ENCODE measurements at places on chromosomes 2 and 18. TPM values are rescaled to one million over a fixed set of nuclear protein-coding genes. Genes with fewer than 3 reads are reported as not detected.

The HS1BP3 gene
- 19.5 TPM for total RNA-seq

GRCh38 chr2:224195925-224196571 lies 157.0 kb upstream of the SERPINE2 start:
- DNase-seq, result no peak

GRCh38 chr2:119606674-119607073 lies 62.4 kb downstream of the CFAP221 start:
- no peak for DNase-seq

DNA sequence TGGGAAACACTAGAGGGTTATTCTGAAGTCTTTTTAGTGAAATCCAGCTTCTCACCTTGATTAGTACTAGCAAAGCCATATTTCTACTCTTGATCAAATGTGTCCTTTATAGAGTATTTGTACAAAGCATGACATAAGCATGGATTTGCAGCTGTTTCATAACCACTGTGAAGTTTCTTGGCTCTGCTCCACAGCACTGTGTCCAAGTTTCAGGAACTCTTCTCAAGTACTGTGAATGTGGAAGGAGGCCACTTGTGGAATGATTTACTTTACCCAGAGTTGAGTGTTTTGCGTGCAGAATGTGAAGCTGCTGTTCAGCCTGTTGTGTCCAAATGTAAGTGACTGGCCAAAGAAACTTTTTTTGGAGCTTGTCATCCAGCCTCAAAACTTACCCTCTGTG lies 16.2 kb upstream of the MAPRE2 start:
- DNase-seq, result peak; percentile 88

The CNOT9 gene
- 20.3 TPM for total RNA-seq

- DNase-seq, result no peak
Observed at GRCh38 chr2:130875935-130876334, 39.2 kb downstream of the ARHGEF4 start.

- DNase-seq, result no peak
Observed at GRCh38 chr2:28855193-28855592, 14.9 kb downstream of the TRMT61B start.

DNA sequence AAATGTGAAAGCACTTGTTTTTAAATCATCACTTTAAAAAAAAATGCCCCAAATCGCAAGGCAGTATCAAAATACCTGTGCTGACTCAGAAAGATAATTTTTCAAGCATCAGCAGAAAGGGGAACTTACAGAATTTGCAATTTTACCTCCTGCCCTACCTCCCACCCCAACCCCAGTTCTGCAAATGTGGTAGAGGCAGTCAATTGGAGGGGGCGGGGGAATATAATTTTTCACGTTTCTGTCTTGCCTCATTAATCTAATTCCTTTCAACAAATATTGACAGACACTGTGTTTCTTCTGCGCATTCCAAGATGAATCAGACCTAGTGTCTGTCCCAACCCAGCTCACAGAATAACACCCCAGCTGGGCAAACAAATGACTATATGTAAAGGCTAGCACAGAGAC lies 76.8 kb downstream of the ALPK2 start:
- no peak for DNase-seq

DNA sequence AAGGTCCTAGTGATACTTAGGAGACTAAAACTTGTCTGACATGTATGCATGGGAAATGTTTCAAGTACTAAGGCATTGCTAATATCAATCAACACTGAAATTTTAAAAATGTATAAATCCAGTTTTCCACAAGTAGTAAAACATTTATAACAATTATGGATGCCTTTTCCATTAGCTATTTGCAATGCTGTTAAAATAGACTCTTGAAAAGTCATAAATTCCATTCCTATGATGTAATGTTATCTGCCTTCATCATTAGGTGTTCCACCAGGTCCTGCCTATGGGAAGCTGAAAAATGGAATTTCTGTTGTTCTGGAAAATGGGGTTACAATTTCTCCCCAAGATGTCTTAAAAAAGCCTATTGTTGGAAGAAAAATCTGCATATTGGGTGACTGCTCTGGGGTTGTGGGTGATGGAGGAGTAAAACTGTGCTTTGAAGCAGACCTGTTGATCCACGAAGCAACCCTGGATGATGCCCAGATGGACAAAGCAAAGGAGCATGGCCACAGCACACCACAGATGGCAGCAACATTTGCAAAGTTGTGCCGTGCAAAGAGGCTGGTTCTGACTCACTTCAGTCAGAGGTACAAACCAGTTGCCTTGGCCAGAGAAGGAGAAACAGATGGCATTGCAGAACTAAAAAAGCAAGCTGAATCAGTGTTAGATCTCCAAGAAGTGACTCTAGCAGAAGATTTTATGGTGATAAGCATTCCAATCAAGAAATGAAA lies 18.7 kb downstream of the ELAC1 start:
- DNase-seq, result no peak

- no peak for DNase-seq
Observed at GRCh38 chr18:75257605-75258004, 47.0 kb downstream of the TSHZ1 start.

GRCh38 chr18:9862686-9863085 lies 23.1 kb upstream of the TXNDC2 start:
- DNase-seq, result no peak

DNA sequence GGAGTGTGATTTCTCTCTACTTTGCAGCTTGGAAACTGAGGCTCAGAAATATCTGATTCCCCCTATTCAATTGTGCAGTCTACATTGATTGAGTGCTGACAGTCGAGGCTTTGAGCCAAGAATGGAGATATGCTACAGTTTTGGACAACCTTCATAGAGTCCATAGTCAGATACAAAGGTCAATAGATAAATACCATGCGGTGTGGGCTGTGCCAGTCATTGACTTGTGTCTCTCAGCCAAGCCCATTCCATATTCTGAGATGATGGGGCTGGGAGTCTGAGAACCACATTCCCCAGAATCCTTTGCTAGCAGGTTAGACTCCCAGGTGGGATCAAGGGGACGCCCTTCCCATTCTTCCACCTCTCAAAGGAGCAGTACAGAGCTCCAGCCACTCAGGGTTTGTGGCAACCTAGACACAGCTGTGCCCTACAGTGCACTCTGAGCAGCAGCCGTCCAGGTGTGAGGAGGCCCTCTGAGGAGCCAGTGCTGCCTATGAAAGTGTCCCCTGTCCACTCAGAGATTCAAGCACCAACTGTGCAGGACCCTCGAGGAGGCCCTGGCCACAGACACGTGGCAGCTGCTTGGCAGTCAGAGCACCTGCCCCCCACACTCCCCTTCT lies 348.3 kb downstream of the CYRIA start:
- DNase-seq, result no peak

The TCF7L1 gene
- total RNA-seq, result 4.0 TPM

The ELOA2 gene
- total RNA-seq, result not detected

- no peak for DNase-seq
Observed at GRCh38 chr2:122414902-122415301, 659.5 kb downstream of the TSN start.

The FSHR gene
- 0.28 TPM for total RNA-seq

The PROKR1 gene
- total RNA-seq, result not detected

DNA sequence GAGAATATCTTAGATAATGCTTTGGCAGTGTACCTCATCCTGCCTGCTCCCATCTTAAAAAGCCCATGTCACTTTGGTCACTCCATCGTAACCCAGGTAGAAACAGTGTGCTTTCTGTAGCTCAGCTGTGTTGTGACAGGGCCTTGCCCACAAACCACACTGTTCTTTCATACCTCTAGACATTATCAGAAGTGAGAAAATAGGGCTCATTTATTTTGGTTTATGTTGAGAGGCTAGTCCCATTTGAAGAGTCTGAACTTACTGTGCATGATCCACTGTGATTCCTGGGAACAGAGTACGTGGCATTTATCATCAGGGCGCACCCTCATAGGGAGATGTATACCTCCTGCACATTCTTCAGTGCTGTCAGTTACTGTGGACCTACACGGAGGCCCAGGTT lies 69.7 kb downstream of the FEZ2 start:
- DNase-seq, result no peak

DNA sequence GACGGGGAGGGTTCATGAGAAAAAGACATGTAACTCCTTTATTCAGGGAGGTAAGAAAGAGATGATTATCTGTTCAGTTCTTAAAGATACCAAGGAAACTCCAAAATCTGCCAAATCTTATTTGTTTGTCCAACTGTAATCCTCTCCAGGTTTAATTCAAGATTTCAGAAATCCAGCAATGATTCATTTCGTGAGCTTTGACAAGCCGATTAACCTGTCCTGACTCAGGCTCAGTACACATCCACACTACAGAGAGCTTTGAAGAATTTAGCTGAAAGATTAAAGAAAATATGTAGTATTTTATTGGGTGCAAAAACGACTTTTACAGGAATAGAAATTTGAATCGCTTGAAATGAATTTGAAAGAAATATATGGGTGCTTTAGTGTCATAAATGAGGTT lies 1.1 kb downstream of the SPAG16 start:
- DNase-seq, result no peak

The KCNE4 gene
- total RNA-seq, result 3.4 TPM

The TPO gene
- 0.08 TPM for total RNA-seq

The ADRA2B gene
- total RNA-seq, result 1.4 TPM

The CABYR gene
- total RNA-seq, result 0.67 TPM

DNA sequence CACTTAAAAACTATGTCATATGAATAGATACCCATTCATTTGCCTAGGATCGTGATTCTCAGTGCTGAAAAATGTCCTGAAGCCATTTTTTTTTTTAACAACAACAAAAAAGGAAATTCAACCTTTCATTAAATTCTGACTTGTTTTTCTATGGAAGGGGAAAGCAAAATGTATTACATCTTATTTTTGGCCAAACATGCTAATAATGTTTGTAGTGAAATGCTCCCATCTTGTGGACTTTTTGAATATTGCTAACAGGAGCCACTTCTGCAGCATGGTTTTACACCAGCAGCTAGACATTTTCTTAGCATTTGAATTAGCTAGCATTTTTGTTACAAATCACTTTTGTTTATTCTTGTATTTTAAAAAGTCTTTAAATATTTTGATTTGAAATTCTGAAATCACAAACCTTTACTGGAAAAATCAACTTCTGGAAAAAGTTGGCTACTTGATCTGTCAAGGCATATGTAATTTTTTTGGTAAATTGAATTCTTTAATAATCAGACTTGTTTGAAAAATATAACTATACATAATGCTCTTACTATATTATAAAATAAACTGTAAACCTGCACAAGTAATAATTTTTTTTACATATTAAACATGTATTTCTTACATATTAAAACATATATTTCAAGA lies 75.8 kb downstream of the KIDINS220 start:
- DNase-seq, result no peak

GRCh38 chr18:56455874-56456273 lies 182.5 kb downstream of the TXNL1 start:
- DNase-seq, result no peak

The ANKRD12 gene
- total RNA-seq, result 32.3 TPM

- DNase-seq, result peak; percentile 46
Observed at GRCh38 chr18:8526332-8526731, 82.9 kb upstream of the RAB12 start.

The TPGS2 gene
- total RNA-seq, result 93.1 TPM

DNA sequence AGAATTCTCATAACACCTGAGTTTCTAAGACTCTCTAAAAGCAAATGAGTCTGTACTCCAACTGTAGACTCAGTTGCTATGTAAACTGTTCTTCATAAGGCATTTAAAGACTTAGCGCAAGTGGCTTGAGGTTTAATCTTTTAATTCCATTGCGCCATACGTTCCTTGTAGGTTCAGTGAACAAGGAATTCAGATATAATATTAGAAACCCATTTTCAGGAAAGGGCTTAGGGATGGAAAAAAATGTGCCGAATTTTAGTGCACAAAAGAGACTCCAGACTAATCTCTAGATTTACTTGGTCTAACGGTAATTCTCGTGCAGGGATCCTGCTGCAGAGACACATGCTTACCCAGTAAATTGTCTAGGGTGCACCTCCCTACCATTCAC lies 268.9 kb upstream of the TANK start:
- no peak for DNase-seq

GRCh38 chr2:62705859-62706720 lies 577 bp downstream of the EHBP1 start:
- DNase-seq, result peak; percentile 74

- DNase-seq, result no peak
Observed at GRCh38 chr2:134457765-134458472, 204.0 kb downstream of the MGAT5 start.

DNA sequence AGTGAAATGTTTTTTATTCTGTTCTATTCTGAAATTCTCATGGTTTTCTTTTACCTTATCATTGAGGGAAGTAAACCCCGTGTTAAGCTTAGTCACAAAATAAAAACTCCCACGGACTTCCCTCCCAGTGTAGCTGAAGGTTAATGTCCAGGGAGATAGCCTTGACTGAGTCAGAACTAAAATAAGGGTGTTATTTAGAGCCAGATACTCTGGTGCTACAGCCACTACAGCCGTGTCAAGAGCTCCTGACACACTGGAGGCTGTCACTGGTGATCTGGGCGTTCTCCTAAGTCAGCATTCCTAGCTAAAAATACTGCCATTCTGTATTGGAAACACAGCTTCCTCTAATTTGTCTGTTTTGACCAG lies 82.0 kb upstream of the RANBP2 start:
- peak; percentile 79 for DNase-seq

DNA sequence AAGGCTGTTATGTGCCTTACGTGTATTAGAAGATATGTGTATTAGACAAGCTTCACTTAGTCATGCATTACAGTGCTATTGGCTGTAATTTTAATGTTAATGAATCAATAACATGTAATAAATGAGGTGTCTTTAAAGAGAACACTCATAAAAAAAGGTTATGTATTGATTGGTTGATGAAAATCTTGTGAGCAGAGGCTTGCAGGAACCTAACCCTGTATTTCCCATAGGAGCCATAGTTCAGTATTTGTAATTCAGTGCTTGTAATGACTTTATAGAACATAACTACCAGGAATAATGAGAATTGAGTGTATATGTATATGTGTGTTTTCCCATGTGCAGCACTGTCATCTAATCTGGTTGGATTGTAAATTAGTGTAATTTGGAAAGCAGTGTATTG lies 33.2 kb downstream of the TSN start:
- no peak for DNase-seq

DNA sequence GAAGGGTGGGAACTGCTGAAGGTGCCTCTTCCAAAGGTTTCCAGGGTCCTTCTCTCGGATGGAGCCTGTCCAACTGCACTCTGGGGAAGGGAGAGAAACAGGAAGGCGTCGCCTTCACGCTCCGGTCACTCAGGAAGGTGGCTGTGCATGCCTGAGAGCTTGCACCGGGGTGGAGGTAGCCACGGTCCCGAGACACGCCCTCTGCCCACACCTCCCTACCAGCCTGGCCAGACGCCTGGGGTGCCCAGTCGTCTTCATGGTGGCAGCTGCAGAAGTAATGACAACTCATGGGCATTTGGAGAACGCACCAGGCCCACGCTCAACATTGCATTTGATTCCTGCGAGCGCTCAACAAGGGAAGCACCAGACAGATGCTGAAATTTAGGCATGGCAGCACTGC lies 59.9 kb downstream of the ADNP2 start:
- no peak for DNase-seq

GRCh38 chr18:73791081-73791480 lies 356.6 kb downstream of the FBXO15 start:
- no peak for DNase-seq

GRCh38 chr2:8212239-8212638 lies 469.6 kb upstream of the ID2 start:
- no peak for DNase-seq

The SNORC gene
- 0.30 TPM for total RNA-seq

All from right atrium auricular region (tissue), 2 donors.